Mucosa of gallbladder (tissue), 1 donor: ENCODE measurements at places on chromosomes 1 and 21. TPM values are rescaled to one million over a fixed set of nuclear protein-coding genes. Genes with fewer than 3 reads are reported as not detected.

MEF2D gene
- 57.8 TPM for total RNA-seq

ZMYM4 gene
- 55.5 TPM for total RNA-seq

TMOD4 gene
- total RNA-seq = 0.78 TPM

APCS gene
- total RNA-seq = 54.7 TPM

AMPD1 gene
- not detected for total RNA-seq

PYHIN1 gene
- 3.2 TPM for total RNA-seq

IL20 gene
- not detected for total RNA-seq

NPPA gene
- not detected for total RNA-seq

SPATA45 gene
- total RNA-seq = 0.60 TPM
